ENCODE measurements at places on chromosomes 11 and 22. TPM values are rescaled to one million over a fixed set of nuclear protein-coding genes. Genes with fewer than 3 reads are reported as not detected.

The OR51E2 gene
- polyA plus RNA-seq, result not detected

The LRRN4CL gene
- 0.08 TPM for polyA plus RNA-seq

The MPPED2 gene
- polyA plus RNA-seq, result not detected

The TESMIN gene
- 5.2 TPM for polyA plus RNA-seq

The BRD1 gene
- 11.5 TPM for polyA plus RNA-seq

DNA sequence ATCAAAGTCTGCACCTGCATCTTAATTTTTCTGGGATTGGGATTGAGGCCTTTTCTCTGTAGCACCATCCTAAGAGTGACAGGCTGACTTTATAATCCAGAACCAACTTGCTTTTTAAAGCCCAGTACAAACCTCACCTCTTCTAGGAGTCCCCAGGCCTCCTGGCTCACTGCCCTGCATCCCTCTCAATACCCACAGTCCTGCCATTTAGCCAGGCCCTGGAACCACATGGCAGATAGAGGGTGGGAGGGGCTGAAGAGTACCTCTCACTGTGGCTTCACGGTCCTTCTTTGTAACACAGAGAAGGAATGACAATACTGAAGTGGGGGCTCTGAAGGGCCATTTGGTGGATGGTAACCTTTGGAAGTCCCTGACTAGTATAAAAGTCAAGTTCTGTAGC lies 63.5 kb upstream of the PHOX2A start:
- DNase-seq, result no peak

- DNase-seq, result no peak
Observed at GRCh38 chr11:115455613-115456012, 48.6 kb downstream of the CADM1 start.

DNA sequence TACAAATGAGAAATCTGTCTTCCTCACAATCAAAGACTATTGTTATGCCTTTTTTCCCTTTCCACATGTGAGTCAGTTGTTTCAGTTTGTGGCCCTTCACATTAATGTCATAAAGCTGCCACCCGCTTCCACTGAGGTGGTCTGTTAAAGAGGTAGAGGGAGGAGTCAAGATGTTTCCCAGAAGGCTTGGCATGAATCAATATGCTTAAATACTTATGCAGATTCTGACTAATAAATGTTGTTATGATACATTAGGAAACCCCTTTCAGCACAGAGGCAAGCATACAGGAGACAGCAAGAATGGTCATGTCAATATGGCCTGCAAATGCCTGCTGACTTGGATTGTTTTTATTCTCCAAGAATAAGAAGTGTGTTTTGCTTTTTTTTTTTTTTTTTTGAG lies 6.5 kb downstream of the RTN3 start:
- DNase-seq, result no peak

GRCh38 chr22:27416511-27417420 lies 384.8 kb downstream of the MN1 start:
- DNase-seq, result no peak

DNA sequence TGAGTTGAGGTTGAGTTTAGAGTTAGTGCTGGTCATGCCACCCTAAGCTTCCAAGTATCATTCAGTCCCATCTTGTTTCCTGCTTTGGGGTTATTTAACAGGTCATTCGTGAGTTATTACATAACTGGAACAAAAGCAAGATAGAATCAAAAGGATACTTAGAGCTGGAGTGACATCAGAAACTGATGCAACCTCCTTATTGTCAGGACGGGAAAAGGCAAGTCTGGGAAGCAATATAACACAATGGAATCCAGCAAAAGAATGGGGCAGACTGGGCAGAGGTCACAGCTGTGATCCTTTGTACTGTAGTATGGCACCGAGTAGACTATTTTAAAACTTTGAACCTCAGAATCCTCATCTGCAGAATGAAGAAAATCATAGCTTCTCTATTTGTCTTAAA lies 4.4 kb upstream of the PRSS23 start:
- DNase-seq, result no peak

- no peak for DNase-seq
Observed at GRCh38 chr11:60118338-60118737, 29.9 kb downstream of the MS4A2 start.

- no peak for DNase-seq
Observed at GRCh38 chr22:40243891-40244290, 66.2 kb downstream of the TNRC6B start.

- no peak for DNase-seq
Observed at GRCh38 chr11:69011624-69012091, 1.4 kb downstream of the MRGPRF start.

- DNase-seq, result no peak
Observed at GRCh38 chr22:31776231-31776630, 22.4 kb downstream of the DEPDC5 start.

DNA sequence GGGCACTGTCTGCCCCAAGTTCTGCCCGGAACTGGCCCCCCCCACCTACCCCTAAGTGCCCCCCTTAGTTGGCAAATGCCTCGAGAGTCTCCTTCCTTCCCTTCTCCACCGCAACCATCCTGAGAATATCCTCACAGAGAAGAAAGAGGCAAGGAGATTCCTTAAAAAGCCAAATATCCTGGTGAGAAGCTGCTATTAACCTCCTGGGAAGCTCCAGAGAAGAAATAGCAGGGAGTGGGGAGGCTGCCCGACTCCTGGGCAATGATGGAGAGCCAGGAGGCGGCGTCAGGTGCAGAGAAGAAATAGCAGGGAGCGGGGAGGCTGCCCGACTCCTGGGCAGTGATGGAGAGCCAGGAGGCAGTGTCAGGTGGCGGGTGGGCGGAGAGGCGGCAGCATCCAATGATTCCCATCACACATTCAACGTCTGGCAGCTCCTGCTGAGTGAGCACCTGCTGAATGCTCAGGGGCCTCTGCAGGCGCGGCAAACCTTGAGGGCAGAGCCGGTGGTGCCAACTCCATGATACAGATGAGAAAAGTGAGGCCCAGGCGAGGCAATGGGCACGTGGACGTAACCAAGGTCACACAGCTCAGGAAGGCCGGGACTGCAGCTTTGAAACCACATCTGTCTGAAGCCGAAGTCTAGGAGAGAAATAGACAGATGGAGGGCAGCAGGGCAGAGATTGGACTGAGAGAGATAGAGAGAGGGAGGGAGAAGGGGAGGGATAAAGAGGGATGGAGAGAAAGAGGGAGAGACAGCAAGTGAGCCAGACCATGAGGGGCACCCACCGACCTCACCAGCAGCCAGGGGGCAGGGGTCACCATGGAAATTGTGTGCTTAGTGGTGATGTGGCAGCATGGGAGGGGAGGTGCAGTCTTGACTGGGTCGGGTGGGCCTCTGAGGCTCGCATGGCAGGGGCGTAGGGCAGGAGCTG lies 58.3 kb downstream of the CYTH4 start:
- no peak for DNase-seq

GRCh38 chr22:39256186-39256552 lies 11.4 kb upstream of the PDGFB start:
- DNase-seq, result no peak

- DNase-seq, result no peak
Observed at GRCh38 chr22:40874016-40874415, 12.1 kb upstream of the DNAJB7 start.

DNA sequence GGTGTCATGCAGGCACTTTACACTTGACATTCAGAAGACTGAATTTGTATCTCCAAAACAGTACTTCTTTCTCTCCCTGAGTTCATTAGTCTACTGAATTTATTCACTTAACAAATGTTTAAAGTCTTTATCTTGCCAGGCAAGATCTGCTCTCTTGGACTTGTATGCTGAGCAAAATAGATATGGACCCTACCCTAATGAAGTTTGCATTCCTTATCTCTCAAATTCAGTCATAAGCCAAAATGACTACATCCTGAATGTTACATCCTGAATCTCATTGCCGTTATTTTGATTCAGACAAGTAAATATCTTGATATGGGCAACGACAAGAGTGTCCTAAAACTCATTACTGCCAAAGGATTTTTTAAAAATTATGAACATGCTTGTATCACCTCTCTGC lies 29.7 kb downstream of the FAR1 start:
- no peak for DNase-seq

DNA sequence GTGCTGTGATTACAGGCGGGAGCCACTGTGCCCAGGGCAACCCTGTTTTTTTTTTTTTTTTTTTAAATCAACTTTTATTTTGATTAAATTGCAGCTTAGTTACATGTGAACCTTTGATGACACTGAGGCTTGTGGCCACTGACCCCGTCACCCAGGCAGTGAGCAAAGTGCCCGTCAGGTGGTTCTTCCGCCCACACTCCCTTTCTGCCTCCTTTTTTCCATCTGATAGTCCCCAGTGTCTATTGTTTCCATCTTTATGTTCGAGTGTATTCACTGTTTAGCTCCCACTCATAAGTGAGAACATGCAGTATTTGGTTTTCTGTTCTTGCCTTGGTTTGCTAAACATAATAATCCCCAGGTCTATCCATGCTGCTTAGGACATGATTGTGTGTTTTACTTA lies 110.9 kb upstream of the GRK3 start:
- DNase-seq, result no peak
